ENCODE measurements at places on chromosomes 1 and 21.
A peak's percentile ranks its signal among the peaks of the same experiment; 100 is the strongest.

DNA sequence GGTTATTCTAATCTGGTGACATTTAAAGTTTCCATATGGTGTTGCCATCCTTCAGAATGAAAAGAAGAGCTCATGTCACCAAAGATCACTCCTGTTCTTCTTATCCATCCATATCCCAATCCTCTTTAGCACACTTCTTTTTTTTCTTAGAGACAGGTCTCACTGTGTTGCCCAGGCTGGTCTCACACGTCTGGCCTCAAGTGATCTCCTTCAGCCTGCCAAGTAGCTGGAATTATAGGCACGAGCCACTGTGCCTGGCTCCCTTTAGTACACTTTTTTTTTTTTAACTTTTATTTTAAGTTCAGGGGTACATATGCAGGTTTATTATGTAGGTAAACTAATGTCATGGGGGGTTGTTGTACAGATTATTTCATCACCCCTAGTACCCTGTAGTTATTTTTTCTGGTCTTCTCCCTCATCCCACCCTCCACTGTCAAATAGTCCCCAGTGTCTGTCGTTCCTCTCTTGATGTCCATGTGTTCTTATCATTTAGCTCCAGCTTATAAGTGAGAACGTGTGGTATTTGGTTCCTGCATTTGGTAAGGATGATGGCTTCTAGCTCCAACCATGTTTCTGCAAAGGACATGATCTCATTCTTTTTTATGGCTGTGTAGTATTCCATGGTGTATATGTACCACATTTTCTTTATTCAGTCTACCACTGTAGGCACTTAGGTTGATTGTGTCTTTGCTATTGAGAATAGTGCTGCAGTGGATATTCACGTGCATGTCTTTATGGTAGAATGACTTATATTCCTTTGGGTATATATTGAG lies 40.6 kb downstream of the CTTNBP2NL start:
- no peak for DNase-seq

GRCh38 chr1:89908672-89909436 lies 86.1 kb upstream of the ZNF326 start:
- DNase-seq: no peak

DNA sequence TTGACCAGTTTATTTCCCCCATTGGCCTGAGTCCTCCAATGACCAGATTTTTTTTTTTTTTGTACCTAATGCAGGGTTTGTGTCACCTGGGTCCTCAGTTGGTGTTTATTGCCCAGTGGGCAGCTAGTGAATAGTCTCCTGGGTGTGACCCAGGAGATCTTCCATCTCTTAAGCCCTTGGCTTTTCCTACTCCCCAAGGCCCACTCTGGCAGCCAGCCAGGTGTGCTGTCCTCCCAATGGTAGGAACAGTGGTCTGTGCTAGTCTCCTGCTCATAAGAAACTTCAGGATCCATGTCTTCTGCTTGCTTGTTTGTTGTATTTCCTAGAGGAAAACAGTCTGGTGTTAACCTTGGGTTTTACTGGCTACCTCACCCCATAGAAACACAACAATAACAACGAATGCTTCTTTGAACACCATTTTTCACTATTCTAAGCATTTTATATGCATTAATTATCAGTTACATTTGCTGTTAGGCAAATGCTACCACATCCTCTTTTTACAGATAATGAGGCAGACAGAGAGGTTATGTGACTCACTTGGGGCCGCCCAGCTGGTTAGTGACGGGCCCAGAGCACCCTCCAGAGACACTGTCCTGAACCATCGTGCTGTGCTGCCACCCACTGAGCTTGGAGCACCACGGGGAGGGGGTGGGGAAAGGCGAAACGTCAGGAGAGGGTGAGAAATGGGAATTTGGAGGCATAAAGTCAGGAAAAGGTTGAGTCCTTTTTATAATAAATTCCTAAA lies 107.5 kb downstream of the HIVEP3 start:
- no peak for DNase-seq

GRCh38 chr1:33099290-33100118 lies 18.6 kb downstream of the AZIN2 start:
- DNase-seq: no peak

DNA sequence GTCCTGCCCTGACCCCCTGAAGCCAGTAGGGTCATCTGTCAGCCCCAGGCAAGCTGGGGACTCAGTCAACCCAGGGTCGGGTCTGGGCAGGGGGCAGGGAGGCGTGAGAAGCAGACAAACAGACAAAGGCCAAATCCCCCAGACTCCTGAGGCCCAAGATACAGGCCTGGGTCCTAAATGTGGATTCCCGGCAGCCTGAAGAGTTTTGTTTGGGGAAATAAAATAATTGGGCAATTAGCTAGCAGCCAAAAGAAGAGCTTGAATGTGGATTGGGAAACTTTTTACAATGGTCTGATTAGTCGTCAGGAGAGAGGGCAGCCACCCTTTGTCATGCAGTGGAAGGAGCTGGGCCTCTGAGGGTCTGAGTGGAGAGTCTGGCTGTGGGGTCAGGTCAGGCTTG lies 4.5 kb upstream of the LEFTY2 start:
- DNase-seq: no peak

DNA sequence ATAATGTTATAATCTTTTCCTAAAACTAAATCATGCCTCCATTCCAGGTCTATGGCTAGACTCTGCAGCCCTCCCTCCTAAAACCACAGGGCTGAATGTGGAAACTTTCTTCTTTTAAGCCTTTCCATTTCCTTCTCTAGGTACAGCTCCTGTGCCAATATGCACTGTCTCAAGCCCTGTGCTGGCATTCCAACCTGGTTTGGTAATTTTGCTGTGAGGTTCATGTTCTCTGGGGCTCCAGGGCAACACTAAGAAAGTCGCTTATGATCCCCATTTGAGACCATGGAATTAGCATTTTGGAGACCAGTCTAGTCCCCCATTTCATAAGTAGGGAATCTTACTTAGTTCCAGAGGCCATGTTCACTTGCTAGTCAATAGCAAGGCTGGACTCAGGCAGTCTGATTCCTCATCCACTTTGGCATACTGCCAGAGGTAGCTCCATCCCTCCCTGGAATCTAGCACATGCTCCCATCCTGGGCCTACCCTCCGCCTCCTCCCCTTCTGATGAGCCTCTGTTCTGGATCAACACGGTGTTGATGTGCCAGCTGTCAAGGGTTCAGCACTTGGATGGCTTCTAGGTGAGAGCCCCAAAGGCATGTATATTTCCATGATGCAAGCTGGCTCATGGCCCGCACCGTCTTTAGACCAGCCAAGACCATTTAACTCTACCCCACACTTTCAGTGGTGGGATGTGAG lies 36.5 kb downstream of the ZMYND12 start:
- DNase-seq: no peak

DNA sequence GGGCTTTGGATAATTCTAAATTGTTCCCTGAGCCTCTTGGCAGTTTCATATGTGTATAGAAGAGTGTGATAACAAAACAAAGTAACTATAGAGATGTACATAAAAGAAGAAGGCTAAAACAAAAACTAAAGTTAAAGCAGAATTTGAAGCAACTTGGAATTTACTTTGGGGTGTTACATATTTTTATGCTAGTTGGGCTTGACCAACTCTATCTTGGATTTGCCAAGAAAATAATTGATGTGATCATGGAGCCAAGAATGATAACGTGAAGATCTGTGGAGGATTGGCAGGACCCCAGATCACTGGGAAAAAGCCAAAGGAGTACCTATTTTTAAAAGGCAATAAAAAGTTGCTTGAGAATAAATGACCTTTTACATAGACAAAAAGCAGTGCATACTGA lies 206.9 kb downstream of the LMO4 start:
- no peak for DNase-seq

DNA sequence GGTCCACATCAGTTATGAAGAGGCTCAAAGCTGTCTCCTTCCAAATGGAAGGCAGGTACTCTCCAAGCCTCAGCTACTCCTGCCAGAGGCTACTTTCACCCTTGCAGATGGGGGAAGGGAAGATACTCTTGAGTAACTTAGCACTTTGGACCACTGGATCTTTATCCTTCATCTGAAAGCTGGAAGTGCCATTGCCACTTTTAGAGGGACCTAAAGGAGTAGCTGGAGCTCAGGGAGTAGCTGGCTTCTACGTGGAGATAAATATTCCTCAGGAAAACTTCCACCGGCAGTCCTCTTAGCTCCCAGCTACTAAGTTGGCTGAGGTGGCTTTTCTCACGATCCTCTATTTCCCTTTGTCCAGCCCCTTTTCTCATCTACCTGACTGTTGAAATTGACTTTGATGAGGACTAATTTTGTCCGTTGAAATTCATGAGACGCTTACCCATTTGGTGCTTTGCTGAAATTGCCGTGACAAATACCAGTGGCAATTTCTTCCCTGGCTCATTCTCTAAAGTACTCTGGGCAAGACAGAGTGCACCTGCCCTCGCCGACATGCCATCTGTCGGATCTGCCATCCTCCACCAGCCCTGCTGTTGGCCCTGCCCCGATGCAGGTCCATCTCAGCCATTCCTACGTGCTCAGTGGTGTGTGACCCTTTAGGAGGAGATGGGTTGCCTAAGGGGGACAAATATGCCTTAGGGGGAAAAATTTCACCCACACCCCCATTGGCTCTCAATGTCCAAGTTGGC lies 13.6 kb downstream of the IGSF21 start:
- no peak for DNase-seq

- no peak for DNase-seq
Measured at GRCh38 chr1:247328311-247328710, 3.4 kb downstream of the ZNF496 start.

DNA sequence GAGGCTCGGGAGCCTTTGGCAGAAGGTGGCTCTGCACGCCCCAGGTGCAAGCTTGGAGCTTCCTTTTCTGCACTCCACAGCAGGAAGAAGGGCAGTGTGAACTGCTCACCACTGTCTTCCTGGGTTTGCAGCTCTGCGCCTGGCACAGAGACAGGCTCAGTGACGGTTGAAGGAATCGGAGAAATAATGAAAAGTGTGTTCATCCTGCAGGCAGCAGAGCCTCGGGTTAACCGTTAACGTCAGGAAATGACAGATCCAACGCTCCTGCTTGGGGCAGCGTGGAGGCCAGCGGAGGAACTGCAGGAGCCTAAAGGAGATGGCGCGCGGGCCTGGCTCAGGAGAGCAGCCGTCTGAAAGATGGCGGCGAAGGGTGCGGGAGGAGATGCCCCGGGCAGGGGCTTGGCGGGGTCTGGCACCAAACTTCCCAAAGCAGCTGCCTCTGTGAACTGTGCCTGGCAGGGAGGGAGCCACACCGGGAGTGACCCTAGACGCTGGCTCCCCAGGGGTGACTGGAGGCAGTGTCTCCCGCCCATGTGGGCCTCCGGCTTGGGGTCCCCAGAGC lies 10.9 kb upstream of the SAMD11 start:
- no peak for DNase-seq

DNA sequence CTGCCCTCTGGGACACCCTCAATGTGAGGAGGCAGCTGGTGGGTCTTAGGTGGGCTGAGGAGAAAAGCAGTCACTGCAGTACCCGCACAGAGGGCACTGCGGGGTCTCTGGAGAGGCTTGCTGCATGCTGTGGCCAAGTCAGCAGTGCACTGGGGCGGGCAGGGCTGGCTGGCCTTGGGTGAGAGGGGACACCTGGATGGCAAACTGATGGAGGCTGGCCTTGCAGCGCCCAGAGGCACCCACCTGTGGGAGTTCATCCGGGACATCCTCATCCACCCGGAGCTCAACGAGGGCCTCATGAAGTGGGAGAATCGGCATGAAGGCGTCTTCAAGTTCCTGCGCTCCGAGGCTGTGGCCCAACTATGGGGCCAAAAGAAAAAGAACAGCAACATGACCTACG lies 3.2 kb downstream of the ELF3 start:
- no peak for DNase-seq

- peak; percentile 31 for DNase-seq
Measured at GRCh38 chr21:42009018-42009830, 936 bp downstream of the ZBTB21 start.

DNA sequence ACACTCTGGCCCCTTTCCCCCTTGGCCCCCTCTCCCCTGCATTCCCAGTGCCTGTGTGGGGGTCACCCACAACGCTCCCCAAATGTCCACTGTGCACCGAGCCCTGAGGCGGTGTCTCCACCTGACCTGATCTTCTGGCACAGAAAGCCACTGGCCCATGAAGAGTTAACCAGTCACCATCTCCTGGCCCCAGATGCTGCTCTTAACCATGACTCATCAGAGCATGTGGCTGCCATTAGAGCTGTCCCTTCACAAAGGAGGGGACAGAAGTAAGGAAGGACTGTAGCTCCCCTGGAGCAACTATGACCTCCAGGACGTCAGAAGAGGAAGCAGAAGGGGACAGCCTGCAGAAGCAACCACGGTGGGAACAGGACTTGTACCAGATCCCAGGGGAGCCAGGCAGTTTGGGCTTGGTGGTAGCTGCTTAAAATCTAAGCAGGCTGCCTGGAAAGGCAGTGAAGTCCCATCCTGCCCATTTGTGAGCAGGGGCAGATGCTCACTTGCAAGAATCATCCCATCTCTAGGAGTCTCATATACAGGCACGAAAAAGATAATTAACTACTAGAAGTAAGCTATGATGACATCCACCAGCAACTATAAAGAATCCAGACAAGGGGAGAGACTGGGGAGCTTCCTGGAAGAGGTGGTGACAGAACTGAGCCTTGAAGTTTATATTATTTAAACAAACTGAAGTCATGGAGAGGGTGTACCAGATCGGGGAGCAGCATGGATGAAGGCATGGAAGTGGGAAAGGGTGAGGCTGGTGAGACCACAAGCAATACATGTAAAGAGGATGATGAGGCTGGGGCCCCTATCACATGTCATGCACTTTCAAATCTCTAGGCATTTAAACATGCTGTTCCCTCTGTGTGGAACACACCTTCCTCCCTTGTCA lies 1.1 kb upstream of the TTC39A start:
- DNase-seq: no peak

GRCh38 chr1:208866386-208866955 lies 622.3 kb upstream of the PLXNA2 start:
- no peak for DNase-seq

- no peak for DNase-seq
Measured at GRCh38 chr21:32334980-32335531, 36.4 kb downstream of the MRAP start.

- DNase-seq: no peak
Measured at GRCh38 chr1:195709821-195710220, 898.4 kb downstream of the KCNT2 start.

DNA sequence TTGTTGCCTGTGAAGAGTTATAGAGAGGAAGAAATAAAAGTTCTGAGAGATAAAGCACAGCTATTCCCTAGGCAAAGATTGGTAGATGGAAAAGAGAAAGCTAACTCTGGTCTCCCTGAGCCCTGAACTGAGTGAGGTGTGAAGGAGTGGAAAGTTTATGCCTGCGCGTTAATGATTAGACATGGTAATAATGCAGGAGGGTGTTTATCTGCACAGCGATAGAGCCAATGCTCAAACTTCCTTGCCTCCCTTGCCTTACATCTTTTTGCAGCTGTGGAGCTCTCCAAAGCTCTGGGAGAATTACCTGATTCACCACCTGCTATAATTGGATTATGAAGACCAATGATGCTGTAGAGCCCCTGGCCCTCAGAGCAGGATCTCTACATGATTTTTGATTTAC lies 32.8 kb upstream of the CHRM3 start:
- DNase-seq: no peak
